Activated CD4-positive, alpha-beta T cell treated with anti-CD3 and anti-CD28 coated beads for 36 hours (primary cell): ENCODE measurements at places on chromosomes 4 and X. TPM values are rescaled to one million over a fixed set of nuclear protein-coding genes. Genes with fewer than 3 reads are reported as not detected.

PPBP gene
- not detected for total RNA-seq

SMR3B gene
- total RNA-seq, result not detected

F8A3 gene
- total RNA-seq, result 32.6 TPM

- peak; percentile 66 for DNase-seq
These were observed 35.3 kb upstream of the VSIG4 start for GRCh38 chrX:66074920-66075879.

- no peak for DNase-seq
These were observed 84.7 kb downstream of the PPA2 start for GRCh38 chr4:105389167-105389566.

- no peak for DNase-seq
These were observed 46.1 kb downstream of the ARAP2 start for GRCh38 chr4:36198068-36198808.

GRCh38 chr4:121326597-121326996 lies 54.2 kb downstream of the QRFPR start:
- no peak for DNase-seq

- DNase-seq, result no peak
These were observed 55.1 kb upstream of the MAMLD1 start for GRCh38 chrX:150308041-150308440.

DNA sequence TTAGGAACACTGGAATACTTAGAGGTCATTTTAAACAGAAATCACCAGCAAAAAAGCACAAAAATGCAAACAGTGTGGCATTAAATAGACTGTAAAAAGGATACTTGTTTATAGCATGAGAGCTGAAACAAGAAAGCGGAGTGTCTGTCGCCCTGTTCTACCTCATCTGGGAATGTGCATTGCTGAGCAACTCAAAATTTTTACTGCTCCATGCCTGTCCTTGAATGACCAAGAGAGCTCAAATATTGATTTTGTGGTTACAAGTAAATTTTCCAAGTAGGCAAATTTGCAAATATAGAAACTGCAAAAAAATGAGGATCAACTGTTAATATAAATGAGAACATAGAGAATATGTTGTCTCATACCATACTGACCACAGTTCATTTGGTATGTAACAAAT lies 25.5 kb downstream of the AP1AR start:
- no peak for DNase-seq

GRCh38 chr4:81424336-81424735 lies 47.4 kb downstream of the RASGEF1B start:
- no peak for DNase-seq

GRCh38 chr4:53563824-53564223 lies 27.5 kb downstream of the LNX1 start:
- peak; percentile 64 for DNase-seq
